ENCODE measurements at places on chromosomes 1 and 21.

DNA sequence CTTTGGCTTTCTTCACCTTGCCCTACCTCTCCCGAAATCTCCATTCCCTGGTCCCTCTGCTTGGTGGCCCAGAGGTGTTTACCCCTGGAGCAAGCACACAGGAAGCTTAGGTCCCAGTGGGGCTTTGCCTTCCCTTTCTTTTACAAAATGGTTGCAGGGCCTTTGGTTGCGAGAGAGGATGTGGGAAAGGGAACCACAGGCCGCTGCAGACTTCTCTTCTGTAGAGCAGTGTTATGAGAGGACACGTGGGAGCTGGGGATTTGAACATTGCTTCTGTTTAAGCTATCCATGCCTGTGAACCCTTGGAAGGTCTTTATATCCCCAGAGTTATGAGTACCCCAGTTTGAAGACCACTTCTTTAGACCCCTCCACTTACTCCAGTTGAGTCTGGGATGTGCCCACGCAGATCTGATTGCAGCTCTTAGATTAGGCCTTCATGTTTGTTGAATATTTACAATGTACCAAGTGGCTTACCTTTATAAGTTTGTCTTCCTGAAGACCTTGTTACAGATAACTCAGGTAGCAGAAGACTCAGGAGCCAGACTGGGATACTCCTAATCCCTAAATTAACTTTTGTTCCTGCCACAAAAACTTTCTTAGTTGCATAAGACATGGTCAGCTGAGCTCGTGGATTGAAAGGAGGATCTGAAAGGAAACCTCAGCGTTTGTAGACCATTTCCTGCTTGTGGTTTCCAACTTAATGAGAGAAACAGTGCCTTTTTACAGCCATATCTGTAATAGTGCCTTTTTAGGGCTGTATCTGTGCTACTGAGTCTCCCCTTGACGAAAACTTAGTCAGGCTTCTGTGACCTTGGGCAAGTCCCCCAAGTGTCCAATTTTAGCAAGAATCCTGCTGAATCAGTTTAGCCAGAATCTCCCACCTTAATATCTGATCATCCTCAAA lies 21.9 kb upstream of the IVNS1ABP start:
- peak; percentile 15 for DNase-seq

DNA sequence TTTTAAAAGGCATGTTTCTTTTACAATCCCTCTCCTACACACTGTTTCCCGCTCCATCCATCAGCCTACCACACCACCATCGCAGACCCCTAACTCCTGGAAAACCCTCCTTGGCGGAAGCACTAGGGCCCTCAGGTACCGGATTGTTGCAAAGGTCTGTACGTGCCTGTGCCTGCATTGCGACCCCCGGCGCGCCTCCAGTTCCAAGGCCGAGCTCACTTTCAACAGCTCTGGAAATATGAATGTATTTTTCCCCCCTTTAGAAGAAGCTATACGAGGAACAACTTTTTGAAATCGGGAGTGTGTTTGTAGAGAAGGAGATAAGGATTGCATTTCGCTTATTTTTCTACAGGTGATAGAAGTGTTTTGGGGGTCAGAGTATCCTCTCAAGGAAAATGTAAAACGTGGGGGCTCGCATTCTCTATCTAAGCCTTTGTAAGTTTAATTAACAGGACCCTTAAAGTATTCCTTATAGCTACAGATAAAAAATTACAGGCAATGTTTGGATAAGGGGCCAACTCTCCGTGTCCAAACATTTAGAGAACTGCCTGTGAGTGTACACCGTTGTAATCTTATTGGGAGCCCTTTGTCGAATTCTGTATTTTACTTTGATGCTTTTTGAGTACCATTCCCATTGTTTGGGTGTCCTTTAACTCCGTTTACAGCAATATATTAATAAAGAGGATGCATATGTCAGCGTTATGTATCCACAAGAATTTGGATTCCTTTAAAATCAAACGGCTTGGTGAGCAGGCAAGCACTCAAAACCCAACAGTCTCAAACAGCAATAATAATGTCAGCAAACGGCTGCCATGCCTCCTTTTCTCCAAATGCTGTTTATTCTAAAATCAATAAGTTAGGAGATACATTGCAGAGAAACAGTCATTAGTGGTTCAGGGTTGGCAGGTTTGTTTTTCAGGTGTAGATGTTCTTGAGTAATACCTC lies 5.9 kb downstream of the PRRX1 start:
- no peak for DNase-seq

GRCh38 chr1:193614817-193615216 lies 428.4 kb upstream of the B3GALT2 start:
- DNase-seq: no peak

DNA sequence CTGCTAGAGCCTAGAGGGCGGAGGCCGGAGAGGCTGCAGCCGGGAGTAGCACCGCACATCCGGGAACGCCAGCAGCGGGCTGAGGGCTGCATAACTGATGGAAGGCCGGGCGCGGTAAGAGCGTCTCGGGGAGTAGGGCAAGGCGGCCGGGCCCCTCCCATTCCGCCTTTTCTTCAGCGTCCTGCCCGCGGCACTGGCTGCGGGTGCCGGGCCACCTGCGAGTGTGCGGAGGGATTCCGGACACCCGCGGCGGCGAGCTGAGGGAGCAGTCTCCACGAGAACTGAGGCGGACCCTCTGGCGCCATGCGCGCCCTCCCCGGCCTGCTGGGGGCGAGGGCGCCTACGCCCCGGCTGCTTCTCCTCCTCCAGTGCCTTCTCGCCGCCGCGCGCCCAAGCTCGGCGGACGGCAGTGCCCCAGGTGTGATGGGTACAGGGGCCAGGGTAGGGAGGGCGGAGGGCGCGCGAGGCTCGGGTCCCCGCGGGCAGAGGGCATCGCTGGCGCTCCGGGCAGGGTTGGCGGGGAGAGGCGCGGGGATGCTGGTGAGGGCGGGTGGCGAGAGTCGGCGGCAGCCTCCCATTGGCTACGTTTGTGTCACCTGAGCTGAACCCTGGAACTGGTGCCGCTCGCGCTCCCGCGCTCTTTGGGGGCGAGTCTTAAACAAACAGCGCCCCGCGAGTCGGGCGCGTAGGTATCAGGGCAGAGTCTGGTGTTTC lies 334.4 kb downstream of the SRGAP2C start:
- peak; percentile 85 for DNase-seq

GRCh38 chr1:244296447-244296846 lies 155.3 kb downstream of the ADSS2 start:
- no peak for DNase-seq

DNA sequence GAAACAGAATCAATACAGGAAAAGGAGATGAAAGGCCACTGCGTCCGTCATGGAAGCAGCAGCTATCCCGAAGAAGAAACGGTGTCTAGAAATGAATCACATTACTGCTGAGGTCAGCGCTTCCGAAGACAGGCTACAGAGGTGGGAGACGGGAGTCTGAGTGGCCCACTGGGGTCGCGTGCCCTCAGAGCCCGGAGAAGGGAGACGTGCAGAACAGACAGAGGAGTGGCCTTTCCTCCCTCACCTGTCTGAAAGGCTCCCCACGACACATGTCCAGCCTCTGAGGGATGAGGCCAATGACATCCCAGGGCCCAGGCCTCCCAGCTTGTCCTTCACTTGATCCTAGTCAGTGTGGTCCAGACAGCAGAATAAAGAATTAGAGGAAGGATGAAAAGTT lies 35.9 kb downstream of the VPS26C start:
- no peak for DNase-seq

DNA sequence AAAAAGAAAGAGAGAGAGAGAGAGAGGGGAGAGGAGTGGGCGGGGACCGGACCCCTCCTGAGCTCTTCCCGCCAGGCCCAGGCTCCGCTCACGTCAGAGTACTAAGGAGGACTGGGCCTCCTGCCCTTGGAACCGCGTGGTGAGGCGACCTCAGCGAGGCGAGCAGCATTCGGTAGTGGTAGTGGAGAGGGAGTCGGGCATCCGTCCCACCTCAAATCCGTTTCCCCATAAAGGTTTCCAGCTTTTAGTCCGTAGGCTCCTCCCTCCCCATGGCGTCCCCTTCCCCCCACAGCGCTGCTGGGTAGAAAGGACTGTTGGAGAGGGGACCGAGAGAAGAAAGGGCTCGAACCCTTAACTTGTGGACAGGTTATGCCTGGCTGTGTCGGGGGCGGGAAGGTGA lies 124.4 kb upstream of the BARHL2 start:
- DNase-seq: no peak

- DNase-seq: no peak
Observed at GRCh38 chr1:205676597-205676996, 3.7 kb downstream of the SLC45A3 start.

GRCh38 chr1:31897526-31898100 lies 40.6 kb downstream of the PTP4A2 start:
- no peak for DNase-seq

- DNase-seq: no peak
Observed at GRCh38 chr1:36135796-36136195, 10.8 kb upstream of the COL8A2 start.

DNA sequence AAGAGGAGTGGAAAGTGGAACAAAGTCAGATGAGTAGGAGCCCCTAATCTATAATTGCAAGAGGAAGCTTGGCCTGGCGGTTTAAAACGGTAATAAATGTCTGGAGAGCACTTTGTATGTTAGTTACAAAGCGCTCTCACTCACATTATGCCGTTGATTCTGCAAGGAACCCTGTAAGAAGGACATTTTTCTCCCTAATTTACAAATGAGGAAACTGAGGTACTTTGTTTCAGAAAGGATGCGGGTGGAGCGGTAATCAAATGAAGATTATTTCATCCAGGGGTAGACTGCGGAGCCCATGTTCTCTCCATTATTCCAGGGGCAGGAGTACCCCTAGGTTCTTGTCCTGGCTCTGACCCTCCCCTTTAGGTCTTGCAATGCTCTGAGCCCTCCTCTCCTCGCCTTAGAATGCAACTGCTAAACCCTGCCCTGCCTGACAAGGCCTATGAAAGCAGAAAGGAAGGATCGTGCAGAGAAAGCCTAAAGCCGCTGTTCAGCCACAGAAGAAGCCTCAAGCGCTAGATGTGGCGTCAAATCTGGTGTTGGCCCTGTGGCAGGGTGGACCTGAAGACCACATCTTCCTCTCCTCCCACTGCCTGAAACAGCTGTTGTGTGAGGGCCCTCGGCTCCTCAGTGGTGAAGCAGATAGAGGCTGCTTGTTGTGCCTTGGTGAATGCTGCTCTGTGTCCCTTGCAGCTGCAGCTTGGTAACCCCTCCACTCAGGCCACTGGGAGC lies 588 bp upstream of the PACC1 start:
- DNase-seq: no peak

DNA sequence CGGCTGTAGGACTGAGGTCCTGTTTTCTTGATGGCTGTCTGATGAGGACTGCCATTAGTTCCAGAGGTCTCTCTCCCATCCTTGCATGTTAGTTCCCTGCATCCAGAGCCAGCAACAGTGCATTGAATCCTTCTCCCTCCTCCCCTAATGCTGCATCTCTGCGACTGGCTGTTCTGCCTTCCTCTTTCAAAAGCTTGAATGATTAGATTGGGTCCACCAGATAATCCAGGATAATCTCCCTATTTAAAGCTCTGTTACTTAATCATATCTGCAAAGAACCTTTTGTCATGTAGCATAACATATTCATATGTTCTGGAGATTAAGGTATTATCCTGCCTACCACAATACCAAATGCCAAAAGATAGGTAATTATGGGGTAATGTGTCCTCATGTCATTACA lies 377.5 kb downstream of the GPATCH2 start:
- no peak for DNase-seq

DNA sequence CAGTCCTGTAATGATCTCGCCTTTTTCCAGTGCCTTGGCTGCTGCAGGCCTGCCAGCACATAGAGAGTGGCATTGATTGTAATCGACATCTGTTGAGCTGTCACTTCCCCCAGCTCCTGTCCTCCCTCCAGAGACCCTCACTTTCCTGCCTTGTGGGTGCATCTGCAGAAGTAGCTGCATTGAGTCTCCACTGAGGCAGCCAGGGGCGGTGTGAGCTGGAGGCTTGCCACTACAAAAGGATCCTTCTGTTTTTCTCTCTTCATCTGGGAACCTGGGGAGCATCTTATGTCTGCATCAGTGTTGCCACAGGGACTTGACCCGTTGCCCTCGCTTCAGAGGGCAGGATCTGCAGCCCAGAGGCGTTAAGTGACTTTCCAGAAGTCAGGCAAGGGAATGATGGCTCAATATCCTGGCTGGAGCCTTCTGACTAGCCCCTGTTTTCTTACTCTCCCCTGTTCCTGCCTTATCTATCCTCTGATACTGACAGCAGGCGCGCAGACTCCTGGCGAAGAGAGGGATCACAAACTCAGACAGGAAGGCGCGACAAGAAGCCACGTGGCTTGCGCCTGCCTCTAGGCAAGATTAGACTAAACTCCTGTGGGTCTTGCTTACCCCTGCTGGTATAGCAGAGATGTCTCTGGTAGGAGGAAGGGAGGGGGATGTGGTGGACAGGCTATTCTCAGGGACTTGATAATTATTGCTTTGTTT lies 13.3 kb upstream of the FMOD start:
- DNase-seq: no peak

- no peak for DNase-seq
Observed at GRCh38 chr1:34827341-34827941, 32.1 kb downstream of the SMIM12 start.

DNA sequence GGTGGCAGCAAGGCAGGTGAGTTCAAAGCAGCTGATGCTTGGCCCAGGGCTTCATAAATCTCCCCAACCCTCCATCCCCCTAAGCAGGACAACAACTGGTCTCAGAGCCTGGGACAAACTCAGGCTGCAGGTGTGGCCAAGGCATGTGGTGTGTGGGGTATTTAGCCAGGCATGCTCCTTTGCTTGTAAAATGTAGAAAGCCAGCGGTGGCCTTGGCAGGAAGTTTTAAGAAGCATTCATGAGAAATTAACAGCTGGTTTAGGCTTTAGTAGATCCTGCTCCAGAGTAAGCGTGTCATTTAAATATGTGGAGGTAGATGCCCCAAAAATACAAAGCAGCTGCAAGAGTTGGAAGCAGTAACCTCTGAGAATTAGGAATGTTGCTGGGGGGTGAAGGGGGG lies 44.8 kb downstream of the NTPCR start:
- no peak for DNase-seq

- peak; percentile 64 for DNase-seq
Observed at GRCh38 chr1:222095606-222096475, 354.0 kb upstream of the DUSP10 start.

DNA sequence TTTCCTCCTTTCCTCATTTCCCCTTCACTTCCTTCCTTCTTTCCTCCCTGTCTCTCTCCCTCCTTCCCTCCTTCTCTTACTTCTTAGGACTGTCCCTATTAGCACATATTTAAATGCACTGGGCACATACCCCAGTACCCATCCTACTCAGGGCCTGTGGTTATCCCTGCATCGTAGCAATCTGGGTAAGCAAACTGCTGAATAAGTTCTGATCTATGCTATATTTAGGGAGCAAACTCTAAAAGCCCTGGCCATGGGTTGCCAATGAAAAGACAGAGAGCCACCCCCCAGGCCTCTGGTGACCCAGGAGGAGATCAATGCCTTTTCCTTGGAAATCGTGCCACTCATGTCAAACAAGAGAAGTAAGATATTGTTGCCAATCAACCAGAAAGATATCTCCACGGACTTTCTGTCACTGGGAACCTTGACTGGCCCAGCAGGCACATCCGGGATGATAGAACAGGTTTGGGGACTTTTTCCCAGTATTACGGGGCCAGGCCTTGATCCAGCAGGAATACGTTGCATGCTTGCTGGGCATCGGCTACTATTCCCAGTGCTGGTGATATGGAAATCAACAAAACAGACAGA lies 5.4 kb downstream of the FAM3B start:
- DNase-seq: no peak

Measured in stimulated activated CD4-positive, alpha-beta T cell treated with anti-CD3 and anti-CD28 coated beads, Interleukin-12 subunit alpha, Interleukin-12 subunit beta, amount 100 ng/mL, for 48 hours (primary cell).